ENCODE measurements at places on chromosomes 5 and 9. TPM values are rescaled to one million over a fixed set of nuclear protein-coding genes. Genes with fewer than 3 reads are reported as not detected.

The ABL1 gene
- total RNA-seq, result 53.8 TPM

The ZFP37 gene
- total RNA-seq, result 0.89 TPM

The DAB2 gene
- total RNA-seq, result 36.9 TPM

The GOLPH3 gene
- total RNA-seq, result 67.6 TPM

The SEC24A gene
- 20.9 TPM for total RNA-seq

The F2RL2 gene
- not detected for total RNA-seq

The WDR31 gene
- 0.19 TPM for total RNA-seq

The CCDC180 gene
- total RNA-seq, result 11.9 TPM

The AGXT2 gene
- total RNA-seq, result not detected

GRCh38 chr5:166768536-166768935 lies 1522.9 kb upstream of the WWC1 start:
- DNase-seq, result no peak

- DNase-seq, result no peak
These were observed 22.0 kb downstream of the PAM start for GRCh38 chr5:102777099-102777498.

DNA sequence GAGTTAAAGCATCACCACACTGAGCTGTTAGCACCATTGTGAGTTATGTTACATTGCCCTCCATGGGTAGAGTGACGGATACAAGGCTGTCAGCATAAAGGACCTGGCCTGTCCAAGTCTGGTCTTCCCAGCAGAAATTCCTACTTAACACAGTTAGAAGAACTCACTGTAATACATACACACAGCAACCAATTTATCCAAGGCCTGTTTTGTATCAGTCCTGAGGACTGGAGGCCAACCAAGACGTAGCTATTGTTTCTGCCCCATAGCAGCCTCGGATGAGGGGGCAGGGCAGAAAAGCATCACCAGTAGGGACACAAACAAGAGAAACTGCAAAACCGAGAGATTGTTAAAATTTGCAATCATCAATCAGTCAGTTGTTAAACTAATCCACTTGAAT lies 66.0 kb upstream of the CKMT2 start:
- no peak for DNase-seq

DNA sequence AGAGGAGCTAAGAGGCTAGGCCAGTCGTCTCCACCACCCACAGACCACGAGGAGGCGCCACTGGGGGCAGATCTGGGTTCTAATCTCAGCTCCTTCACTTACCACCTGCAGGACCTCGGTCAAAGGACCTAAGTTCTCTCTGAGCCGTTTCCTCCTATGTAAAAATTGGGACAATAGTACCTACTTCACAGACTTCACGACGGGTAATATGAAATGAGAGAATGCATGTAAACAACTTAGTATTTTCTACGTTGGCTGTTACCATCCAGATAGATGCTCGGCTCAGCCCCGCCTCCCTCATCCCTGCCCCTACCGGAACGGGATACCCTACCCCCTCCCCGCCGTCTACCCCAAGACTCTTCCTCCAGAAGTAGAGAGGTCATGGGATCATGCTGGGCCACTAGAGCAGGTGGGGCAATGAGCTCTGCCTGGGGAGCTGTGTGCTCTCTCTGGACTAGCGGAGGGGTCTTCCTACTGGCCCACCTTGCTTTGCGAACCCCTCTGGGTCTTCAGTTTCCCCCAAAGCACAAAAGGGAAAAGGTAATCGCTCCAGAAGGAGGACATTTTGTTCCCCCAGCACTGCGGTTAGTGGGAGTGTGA lies 541 bp downstream of the GNPDA1 start:
- DNase-seq, result peak; percentile 66

DNA sequence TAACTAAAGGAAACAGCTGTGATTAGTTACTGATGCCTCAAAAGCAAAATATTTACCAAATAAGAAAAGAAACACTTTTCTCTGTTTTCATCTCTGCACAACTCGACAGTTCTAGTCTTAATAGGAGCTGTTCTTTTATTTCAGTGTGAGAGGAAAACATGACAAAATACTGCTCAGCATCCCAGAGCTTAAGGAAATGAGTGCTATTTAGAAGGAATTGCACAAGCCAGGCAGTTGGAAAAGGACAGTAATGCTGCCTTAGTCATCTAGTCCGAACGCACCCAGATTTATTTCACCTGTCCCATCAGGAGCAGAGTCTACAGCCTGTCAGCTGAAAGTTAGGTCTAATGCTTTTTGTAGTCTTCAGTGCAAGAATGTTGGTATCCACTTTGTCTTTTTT lies 12.3 kb downstream of the ZCCHC9 start:
- no peak for DNase-seq

DNA sequence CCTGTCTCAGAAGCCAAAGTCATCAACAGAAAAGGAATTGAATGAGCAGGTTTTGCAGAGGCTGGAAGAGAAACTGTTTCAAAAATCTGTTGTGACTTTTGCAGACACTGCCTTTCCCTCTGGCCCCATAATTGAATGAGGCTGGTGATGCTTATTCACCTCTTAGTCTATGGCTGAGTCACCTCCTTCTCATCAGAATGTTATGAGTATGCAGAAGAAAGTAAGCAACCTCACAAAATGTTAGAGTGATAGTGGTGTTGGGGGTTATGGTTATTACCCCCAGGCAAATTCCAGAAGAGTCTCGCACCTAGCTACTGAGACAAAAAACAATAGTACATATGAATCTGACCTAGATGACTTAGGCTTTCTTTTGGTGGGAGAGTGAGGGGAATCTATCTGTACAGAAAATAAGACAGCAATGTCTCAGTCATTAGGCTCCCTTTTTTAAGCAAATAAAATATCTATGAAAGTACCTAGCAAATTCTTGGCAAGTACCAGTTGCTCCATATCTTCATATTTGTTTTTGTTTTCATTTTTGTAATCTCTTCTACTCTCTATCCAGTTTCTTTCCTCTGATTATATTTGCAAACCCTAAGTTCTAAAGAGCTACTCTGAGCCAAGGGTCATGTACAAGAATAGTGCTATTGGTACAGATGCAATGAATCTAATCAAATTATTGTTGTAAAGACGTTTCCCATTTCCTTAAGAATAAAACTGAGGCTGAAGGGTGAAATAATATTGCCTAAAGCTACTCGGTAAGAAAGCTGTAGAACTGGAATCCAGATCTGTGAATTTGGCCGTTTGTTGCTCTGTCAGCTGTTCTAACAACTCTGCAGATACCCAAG lies 498.1 kb upstream of the TNC start:
- no peak for DNase-seq

- DNase-seq, result no peak
These were observed 76.6 kb upstream of the ADAMTS16 start for GRCh38 chr5:5063533-5063953.

DNA sequence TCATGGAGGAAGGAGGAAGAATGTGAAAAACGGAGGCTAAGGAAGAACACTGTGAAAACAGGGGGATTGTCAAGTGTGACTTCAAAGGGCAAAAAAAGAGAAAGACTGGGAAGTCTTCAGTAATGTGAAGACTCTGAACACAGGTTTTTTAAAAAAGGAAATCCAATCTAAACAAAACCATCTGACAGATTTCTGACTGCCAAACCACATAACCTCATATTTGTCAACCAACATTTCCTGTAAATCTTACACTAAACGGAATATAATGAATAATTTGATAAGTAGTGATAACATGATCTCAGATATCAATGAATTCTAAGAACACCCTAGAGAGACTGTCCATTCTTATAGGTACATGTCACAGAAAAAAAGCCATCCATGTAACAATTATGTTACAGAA lies 124.7 kb downstream of the FBN2 start:
- DNase-seq, result no peak

DNA sequence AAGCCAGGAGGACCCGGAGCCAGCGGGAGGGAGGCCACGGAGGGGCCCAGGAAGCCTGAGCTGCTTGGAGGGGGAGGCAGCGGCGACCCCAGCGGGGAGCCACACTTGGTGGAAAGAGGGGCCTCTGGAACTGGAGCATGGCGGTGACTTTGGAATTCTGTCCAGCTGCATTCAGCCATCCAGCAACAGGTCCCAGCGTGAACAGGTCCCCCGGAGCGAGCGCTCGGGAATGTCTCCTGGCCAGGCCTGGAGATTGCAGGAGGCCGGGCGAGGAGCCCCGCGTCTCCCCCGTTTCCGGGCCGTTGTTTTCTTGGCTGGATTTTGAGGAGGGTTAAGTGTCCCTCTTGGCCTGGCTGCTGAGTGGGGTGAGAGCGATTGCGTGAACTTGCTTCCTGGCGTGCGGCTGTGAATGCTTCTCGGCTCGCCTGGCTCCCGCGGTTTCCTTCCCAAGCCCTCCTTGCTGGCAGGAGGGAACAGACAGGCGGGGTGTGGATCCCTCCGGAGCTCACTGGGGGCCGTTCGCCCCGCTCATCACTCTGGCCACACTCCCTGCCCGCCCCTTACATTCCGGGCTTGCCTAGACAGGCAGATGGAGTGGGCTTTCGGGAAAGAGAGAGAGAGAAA lies 125.3 kb upstream of the IRX4 start:
- no peak for DNase-seq

DNA sequence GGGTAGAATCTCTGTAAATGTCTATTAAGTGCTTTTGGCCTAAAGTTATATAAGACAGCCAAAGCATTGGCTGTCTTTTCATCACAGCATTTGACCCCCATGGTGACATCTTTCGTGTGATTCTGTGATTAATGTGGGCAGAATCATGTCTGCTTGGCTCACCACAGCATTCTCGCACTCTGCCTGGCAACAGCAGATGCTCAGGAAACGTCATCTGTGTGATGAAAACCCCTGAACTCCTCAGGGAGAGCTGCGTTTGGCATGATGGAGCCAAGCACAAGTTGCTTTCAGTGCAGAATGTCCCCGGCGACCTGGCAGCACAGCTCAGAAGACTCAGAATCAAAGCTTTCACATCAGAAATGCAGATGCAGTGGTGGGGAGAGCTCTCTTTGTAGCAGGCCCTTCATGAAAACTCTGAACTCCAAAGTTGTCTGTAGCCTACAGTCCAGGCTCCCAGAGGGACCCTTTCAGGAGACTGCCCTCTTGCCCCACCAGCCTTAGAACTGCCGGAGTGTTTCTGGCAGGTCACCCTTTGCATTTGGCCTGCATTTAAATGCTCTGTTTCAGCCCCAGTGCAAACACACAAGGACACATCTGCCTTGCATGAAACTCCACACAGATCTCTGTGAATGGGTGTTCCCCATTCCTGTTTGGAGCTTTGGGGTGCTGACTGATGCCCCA lies 155.6 kb upstream of the PANK3 start:
- no peak for DNase-seq

DNA sequence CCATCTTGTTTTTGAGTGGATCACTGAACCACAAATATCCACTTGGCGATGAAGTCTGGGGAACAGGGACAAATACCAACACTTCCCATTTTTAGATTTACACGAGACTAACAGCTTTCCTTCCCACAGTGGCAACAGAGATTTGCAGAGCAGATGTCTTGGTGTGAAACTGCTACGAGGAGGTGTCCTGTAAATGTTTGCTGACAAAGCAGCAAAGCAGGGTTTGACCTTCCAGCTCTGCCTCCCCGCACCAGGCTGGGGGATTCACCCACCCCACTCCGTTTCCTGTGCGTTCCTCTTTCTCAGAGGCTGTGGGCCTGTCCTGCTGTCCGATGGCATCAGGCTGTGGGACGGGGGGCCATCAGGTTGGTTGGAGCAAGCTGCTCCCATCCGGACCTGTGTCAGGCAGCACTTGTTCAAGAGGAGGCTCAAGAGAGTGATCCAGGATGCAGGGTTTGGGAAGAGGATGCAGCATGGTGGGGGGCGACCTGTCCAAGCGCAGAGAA lies 693 bp upstream of the RGS3 start:
- DNase-seq, result no peak

- DNase-seq, result no peak
These were observed 108.6 kb upstream of the SPOCK1 start for GRCh38 chr5:137607771-137608170.

DNA sequence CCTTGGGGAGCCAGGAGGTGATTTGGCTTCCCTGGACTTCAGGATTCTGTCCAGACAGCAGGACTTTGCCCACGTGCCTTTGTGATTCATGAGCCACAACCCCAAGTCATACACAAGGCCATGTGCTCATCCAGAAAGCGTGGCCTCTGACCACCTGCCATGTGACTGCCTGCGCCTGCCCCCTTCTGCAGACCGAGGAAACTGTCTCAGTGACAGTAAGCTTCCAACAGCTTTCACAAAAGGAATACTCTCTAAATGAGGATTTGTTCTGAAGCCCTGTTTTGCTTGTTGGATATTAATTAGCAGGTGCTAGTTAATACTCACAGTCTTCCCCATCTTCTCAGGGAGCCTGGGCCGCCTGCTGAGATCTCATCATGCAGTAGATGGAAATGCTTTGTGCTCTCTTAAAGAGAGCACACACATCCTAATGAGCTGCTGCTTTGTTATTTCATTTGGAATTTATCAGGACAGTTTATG lies 36.9 kb upstream of the ANGPTL2 start:
- no peak for DNase-seq

DNA sequence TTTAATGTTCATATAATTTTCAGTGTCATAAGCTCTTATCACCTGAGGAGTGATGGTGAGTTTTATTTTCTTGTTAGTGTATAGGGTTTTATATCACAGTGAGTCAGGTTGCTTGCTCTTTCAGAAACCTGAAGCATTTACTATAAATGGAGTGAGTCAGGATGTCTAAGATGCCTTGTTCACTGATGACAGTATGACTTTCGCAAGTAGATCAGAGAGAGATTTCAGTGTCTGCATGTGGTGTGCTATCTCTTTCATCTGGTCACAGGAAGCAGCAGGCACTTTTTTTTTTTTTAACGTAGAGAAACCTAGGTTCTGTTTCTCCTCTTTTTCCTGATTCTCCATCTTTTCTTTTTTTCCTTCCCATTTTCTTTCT lies 237.1 kb downstream of the DMRTA1 start:
- no peak for DNase-seq

- DNase-seq, result peak; percentile 6
These were observed 49.3 kb upstream of the PPARGC1B start for GRCh38 chr5:149680810-149681221.

GRCh38 chr5:174518512-174518911 lies 205.9 kb upstream of the MSX2 start:
- DNase-seq, result no peak

DNA sequence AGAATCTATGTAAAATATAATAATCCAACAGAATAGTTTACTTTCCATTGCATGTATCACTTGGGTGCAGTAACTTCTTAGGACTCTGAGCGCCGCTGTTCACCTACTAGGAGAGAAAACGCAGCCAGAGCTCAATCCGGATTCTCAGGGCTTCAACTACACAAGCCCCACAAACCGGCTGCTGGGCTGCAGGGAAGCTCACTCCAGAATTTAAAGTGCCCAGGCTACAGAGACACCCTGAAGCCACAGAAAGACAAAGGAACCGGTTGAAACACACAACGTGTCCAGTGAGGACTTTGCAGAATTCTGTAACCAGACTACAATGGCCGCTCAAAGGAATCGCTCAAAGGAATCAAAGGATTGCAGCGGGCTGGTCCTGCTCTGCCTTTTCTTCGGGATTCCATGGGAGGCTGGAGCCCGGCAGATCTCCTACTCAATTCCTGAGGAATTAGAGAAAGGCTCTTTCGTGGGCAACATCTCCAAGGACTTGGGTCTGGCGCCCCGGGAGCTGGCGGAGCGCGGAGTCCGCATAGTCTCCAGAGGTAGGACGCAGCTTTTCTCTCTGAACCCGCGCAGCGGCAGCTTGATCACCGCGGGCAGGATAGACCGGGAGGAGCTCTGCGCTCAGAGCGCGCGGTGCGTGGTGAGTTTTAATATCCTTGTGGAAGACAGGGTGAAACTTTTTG lies at the start of gene PCDHGA10:
TSS of gene PCDHGA10 (plus strand) at position 134 of the 686 bp plus-strand sequence. CDS start at position 323, 189 bp downstream.
- DNase-seq, result no peak
